ENCODE measurements at places on chromosomes 4 and X.

DNA sequence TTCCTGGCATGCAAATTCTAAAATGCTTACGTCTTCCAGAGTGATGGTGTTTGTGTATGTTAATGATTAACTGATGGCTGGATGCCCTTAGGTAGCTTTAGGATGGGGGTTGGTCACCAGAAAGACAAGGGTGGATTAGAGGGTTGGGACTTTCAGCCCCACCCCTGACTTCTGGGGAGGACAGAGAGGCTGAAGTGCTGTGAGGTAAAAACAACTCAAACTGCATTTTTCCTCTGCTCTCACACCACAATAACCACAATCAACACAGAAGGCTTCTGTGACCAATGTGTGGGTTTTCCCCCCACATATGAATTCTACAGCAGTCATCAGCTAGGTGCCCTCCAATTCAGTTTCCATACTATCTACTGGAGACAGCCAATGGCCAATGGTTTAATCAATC, 18.7 kb upstream of the DDIT4L start:
- DNase-seq = no peak

- no peak for DNase-seq
Measured at GRCh38 chr4:110550260-110550659, 72.6 kb downstream of the PITX2 start.

GRCh38 chr4:98929341-98930267, 671 bp upstream of the EIF4E start:
- DNase-seq = no peak

DNA sequence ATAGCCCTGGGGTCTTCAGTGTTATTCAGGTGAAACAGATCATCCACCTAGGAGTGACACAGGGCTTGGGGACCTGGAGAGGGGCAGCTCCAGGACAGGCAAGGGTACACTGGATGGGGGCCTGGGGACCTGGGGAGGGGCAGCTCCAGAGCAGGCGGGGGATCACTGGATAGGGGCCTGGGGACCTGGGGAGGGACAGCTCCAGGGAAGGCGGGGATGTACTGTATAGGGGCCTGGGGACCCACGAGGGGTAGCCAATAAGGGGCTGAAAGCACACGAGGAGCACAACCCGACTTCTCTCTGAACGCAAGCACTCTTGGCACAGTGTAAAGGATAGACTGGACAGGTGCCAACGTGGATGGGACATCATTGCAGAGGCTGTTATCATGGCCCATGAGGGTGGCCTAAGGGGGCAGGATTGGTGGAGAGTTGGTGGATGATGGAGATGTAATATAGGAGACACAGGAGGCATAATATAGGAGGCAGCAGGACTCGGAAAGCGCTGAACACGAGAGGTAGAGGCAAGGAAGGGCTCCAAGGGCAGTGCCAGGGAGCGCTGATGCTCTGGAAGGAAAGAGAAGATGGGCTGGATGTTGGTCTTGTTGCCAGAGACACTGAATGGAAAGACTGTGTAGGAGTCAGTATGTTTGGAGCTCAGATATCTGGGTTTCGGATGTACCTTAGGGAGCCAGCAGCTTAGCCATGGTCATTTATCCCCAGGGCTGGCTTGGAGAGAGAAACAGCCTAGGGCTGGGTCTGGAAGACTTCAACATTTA, 37.9 kb upstream of the FGFBP2 start:
- no peak for DNase-seq

GRCh38 chr4:165133150-165133549, 20.5 kb upstream of the TMEM192 start:
- DNase-seq = no peak

DNA sequence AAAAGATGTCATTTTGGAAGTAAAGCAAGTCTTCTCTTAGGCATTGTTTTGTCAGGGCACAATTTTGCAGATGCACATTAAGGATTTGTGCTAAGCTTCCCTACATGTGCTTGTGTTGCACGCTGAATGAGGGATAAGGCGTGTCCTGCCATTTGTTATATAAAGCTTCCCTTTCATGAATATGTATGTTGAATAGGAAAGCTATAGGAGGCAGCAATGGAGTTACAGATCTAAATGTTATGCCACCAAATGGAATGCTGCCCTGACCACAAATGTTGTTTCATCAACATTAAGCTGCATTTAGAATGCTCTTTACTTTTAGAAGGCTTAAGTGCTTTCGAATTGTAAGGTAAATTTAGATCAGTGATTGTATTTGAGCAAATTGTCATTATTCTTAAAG, 20.9 kb downstream of the SGMS2 start:
- DNase-seq = no peak

GRCh38 chrX:2251211-2251610, 249.6 kb downstream of the DHRSX start:
- DNase-seq = no peak

- DNase-seq = no peak
Measured at GRCh38 chr4:142846108-142846728, at the start of gene INPP4B. INPP4B (minus strand) TSS chr4:142846301.

DNA sequence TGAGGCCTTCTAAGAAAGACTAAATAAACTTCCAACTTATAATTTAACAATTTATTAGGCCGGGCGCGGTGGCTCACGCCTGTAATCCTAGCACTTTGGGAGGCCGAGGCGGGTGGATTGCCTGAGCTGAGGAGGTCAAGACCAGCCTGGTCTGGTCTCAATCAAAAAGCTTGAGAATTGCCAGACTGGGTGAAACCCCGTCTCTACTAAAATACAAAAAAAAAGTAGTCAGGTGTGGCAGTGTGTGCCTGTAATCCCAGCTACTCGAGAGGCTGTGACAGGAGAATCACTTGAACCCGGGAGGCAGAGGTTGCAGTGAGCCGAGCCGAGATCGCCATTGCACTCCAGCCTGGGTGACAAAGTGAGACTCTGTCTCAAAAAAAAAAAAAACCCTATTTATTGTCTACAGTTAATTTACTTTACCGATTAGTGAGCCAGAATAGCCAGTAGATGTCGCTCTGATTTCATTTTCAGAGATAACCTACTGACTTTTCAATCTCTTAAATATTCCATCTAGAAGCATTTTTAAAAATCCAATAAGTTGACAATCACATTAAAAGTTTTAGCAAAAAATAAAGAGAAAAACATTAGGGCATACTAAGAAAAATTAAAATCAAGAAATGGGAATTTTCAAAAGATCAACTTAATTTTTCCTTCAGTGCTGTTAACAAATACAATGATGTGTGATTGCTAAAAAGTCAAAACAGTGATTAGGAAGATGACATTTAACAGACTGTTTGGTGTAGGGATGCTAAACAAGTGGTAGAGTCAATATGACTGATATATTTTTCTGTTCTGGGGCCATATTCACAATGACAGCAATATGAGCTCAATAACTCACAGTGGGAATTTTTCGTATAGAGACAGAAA, 4.3 kb upstream of the SHROOM3 start:
- DNase-seq = no peak

DNA sequence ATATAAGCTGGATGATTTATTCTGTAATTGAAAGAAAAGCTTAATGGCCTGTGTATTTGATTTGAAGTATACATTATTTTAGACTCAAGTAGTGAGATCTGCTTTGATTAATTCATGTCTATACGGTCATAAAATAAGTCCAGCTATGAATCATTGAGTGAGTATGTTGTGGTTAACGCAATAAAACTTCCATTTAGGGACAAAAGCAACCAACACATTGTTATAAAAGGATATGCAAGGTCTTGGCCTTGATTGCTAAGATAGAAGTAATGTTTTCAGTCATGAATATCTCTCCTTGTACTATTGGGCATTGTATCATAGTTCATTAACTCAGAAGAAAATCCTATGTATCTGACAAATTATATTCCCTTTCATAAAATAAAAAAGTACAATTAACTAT, 162.1 kb downstream of the EPHA5 start:
- DNase-seq = no peak

- DNase-seq = no peak
Measured at GRCh38 chr4:98423009-98423408, 161.8 kb downstream of the RAP1GDS1 start.

GRCh38 chrX:51487960-51488267, 8.5 kb downstream of the NUDT11 start:
- DNase-seq = no peak

GRCh38 chrX:30819080-30819479, 70.0 kb downstream of the TAB3 start:
- DNase-seq = no peak

- DNase-seq = no peak
Measured at GRCh38 chr4:19130866-19131265, 1109.3 kb upstream of the LCORL start.

DNA sequence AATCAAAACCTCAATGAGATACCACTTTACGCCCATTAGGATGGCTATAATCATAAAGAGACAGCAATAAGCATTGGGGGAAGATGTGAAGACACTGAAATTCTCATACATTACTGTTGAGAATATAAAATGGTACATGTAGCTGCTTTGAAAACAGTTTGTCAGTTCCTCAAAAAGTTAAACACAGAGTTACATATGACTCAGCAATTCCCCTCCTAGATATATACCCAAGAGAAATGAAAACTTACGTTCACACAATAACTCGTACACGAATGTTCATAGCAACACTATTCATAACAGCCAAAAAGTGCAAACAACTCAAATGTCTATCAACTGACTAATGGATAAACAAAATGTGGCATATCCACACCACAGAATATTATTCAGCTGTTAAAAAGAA, 36.6 kb downstream of the PHF8 start:
- no peak for DNase-seq

- no peak for DNase-seq
Measured at GRCh38 chrX:56744996-56745395, 16.0 kb downstream of the NBDY start.

DNA sequence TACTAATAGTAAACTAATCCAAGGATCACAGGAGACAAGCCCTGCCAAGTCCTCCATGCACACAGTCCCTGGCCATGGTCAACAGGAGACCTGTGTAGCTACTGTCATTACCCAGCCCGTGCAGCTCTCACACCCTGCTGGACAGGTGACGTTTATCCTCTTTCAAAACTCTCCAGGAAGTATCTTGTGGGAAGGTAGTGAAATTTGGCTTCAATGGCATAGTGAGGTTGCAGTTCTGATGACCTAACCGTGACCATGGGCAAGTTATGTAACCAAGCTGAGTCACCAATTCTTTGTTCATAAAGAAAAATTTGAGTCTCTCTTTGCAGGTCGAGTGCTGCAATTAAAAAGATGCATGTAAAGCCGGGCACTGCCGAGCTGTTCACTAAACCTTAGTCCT, 11.3 kb upstream of the SLC2A9 start:
- no peak for DNase-seq

DNA sequence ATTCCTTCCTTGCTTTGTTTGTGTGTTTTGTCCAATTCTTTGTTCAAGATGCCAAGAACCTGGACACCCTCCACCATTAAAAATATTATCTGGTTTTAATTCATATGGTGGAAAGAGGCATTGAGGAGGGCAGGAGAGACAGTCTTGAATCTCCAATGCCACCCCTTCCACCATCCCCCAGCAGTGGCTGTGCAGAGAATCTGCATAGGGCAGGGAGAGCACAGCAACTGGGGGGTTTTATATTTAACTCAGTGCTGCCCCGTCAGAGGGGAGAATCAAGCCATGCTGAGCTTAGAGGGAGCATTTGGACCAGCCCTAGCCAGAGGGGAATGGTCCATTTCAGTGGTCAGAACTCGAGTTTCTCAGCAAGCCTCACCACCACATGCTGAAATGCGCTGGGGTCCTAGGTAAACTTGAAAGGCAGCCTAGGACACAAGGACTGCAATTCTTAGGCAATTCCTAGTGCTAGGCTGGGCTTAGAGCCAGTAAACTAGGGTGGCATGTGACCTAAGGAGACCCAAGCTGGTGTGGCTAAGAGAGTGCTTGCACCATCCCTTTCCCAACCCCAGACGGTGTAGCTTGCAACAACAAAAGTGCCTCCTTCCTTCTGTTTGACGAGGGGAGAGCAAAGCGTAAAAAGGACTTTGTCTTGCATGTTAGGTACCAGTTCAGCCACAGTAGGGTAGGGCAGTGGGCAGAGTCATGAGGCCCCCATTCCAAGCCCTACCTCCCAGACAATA, 34.2 kb downstream of the CCDC158 start:
- DNase-seq = no peak

GRCh38 chr4:154506253-154506652, 14.7 kb upstream of the DCHS2 start:
- no peak for DNase-seq

DNA sequence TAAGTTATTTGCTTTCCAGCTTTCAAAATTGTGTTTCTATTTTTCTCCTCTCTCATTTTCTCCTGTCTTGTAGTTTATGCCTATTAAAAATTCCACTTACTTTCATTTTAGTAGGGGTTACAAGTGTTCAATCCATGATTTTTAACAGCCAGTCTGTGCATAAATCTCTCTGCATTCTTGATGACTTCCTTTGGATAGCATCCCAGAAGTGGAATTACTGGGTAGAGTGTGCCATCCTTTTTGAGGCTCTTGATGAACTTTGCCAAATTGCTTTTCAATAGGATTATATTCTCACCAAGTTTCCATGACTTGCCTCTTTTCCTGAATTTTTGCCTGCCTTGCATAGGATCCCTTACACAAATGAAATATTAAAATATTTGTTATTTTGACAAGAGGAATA, 58.5 kb downstream of the DIPK2B start:
- no peak for DNase-seq

DNA sequence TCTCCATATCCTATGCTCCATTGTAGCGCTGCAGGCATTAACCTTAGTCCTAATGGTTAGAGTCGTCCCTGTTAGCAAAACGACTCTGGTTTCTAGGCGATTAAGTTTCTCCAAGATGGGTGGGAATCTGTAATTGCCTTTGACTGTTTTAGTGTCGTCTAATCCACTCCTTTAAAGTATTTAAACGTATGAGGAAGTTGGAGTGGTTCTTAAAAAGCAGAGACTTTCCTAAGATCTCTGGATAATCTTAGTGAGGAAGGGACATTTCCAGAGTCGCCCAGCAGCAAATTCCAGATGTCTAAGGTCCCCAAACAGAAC, 285 bp downstream of the MRPS18C start:
- DNase-seq = no peak

- no peak for DNase-seq
Measured at GRCh38 chrX:96837808-96838207, 45.9 kb upstream of the RPA4 start.

DNA sequence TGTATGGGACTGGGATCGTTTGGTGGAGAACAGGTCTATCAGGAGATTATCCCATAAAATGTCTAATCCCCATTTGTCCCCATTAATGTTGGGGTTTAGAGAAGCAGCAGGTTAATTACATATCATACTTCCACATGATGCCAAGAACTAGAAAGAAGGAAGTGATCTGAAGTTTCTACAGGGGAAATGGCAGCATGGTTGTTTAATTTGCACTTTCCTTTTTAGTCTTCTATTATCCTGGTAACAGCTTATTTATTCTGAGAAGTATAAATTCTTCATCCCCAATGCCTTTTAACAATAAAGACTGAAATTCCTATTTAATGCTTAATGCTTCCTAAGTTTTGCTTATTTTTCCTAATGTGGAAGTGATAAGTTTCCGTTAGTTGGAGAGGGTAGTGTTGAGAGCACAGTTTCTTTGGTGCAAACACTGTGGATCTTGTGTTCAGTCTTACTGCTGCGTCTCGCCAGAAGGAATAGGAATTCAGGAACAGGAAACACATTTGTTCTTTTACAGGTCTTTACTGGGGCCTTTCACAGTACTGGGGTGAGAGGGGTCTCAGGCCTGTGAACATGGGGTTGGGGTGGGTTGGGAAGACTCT, 59.5 kb upstream of the TADA2B start:
- DNase-seq = no peak

Measured in vagina (tissue), 2 donors.